ENCODE measurements at places on chromosomes 4 and X.

DNA sequence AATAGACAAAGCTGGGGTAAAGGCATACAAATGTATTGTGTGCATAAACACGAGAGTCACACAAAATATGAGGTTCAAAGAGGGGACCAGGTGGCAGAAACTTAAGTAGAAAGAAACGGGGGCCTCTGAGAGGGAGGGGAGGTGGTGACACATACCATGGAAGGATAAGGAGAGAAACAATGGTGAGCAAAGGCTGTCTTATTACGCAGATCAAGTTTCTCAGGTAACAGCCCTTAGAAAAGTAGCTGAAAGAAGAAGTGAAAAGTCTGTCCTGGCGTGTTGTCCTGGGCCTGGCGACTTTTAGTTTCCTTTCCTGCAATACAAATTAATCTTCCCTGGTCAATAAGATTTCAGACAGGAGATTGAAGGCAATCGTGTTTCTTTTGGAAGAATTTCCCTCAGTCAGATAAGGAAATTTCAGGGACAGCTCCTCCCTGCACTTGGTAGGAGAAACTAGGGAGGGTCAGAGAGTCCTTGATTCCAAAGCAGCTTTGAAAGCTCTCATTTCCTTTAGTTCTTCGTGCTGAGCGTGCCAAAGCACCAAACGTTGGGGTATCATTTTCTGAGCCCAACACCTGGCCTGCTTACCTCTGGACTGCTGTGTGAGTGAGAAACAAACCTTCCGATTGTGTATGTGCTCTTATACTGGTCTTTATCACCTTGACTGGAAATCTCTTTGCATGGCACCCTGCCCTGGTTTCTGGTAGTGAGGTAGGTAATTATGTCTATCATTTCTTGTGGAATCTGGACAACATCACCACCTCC is 676.7 kb upstream of the LCORL start:
- DNase-seq = no peak

DNA sequence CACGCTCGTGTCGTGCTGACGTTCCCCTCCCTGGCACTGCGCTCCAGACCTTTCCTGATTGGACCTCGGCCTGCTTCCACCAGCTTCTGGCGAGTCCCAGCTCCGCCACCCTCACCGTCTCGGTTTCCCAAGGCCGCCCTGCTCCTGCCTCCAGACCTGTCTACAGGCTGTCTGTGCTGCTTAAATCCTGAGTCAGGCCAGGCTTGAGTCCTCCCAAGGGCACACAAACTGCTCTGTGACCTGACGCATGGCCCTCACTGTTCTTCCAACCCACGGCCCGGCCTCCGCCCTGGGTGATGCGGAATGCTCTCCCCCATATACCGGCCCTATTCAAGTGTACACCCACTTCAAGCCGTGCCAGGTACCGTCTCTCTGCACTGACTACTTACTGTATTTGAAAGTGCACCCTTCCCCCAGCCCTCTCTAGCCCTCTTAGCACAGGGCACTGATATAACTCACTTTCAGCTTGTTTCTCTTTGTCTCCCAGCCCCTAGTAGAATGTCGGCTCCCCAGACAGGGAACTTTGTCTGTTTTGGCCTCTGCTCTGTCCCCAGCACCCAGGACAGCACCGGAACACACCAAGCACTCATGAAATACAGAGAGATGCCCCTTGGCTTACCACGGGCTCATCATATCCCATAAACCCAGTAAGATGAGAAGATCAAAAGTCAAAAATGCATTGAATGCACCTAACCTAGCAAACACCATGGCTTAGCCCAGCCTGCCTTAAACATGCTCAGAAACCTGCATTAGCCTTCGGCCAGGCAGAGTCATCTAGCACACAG is 63.1 kb upstream of the AFAP1 start:
- no peak for DNase-seq

DNA sequence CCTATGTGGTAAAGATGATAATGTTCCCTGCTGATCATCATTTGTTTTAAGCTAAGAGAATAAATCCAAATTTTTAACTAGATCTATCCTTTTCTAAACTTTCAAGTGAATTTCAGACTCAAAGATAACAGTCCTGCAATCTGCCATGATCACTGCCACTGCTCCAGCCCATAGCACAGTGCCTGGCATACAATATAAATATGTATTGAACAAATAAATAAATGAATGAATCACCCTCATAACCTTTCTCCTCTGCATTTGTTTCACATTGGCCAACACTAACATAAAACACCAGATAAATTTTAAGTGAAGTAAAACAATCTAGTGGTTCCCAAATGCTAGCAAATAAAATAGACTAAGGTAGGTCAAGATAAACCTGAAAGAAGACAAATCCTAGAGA is 439.0 kb downstream of the GPM6A start:
- DNase-seq = no peak

- no peak for DNase-seq
Measured at GRCh38 chr4:152508818-152509217, 27.1 kb downstream of the FBXW7 start.

- DNase-seq = no peak
Measured at GRCh38 chr4:189773909-189774308, 166.8 kb upstream of the FRG1 start.

GRCh38 chrX:97756879-97757278 is 873.2 kb downstream of the RPA4 start:
- DNase-seq = no peak

DNA sequence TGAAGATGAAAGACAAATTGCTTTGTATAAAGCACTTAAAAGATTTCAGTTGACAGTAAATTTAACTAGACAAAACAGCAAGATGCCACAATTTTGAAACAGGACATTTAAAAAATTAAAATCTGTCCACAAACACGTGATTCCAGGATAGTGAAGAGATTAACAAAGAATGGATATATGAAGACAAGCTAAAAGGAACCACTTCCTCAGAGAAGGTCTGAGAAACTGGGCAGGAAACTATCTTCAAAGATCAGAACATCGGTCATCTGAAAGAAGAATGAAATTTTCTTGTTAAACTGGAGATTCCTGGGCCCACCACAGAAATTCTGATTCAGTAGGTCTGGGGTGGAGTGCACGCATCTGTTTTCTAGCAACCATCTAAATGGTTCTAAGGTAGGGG is 1.4 kb downstream of the RWDD4 start:
- DNase-seq = no peak

- DNase-seq = no peak
Measured at GRCh38 chr4:26145212-26145611, 175.6 kb upstream of the RBPJ start.

DNA sequence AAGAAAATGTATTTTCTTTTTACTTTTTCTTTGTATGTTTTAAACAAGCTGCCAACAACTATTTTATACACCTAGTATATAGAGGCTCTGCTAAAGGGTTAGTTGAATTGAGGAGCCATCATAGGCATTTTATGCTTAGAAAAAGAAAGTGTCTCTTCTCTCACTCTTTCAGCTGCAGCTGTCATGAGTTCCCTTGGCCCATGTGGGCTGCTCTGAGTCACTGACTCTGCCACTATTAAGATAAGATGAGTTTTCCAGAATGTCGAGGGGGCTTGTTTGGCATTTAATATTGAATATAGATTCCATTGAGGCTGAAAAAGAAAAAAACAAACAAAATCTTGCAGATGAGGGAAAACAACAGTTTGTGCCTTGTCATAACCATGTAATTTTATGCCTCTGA is 126.0 kb upstream of the PAQR3 start:
- no peak for DNase-seq

GRCh38 chr4:47929682-47930201 is 15.4 kb upstream of the NFXL1 start:
- DNase-seq = no peak

DNA sequence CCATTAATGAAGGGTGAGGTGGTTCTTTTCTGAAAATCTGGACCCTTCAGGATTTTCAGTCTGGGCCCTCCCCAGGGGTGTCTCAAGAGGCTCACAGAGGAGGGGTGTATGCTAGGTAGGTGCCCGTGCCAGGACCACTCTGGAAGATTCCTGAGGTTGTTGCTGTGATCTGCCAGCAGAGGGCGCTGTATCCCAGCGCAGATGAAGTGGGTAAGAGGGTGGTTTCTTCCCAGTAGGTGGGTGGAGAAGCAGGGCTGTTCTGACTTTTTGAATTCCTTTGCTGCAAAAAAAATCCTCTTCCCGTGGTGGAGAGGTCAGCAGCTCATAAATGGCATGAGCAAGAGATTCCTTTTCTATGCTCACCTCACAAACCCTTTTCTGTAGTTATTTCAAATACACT is 51.1 kb downstream of the SCML1 start:
- peak; percentile 12 for DNase-seq

GRCh38 chr4:92261256-92261655 is 42.5 kb upstream of the GRID2 start:
- no peak for DNase-seq

DNA sequence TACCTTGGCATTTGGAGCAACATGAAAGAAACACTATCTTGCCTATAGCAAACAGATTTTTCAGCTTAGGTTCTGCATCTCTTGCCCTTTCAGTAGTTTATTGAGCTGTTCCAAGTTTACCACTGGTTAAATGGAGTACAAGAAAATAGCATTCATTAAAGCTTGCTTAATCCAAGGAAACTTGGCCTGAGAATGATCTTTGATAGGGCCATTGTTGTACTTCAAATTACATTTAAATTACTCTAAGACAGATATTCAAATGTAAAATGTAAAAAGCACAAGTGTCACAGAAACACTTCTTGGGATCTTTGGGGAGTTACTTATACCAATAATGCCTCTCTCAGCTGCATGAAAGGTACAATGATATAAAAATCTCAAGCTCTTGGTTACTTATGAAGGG is 609.0 kb upstream of the HTR2C start:
- DNase-seq = no peak

- DNase-seq = no peak
Measured at GRCh38 chrX:115372152-115372551, 82.6 kb downstream of the LUZP4 start.

DNA sequence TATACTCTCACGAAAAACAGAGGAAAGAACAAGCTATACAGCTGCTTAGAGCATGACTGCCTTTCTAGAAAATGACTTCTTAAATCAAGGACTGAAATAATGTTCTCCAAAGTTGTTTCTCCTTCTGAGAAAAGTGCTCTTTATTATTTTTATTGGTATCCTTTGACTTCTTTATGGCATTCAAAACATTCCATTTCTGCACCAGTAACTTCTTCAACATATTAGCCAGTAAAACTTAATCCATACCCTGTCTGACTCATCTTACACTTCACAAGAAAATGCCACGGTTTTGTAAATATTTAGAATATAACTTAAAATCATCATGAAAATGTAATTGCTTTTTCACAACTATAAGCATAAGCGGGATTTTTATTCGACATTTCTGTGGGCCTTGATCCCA is 180.4 kb downstream of the NR3C2 start:
- no peak for DNase-seq

- no peak for DNase-seq
Measured at GRCh38 chr4:177400030-177400429, 42.2 kb downstream of the AGA start.

- DNase-seq = no peak
Measured at GRCh38 chr4:7135389-7135746, 57.0 kb upstream of the SORCS2 start.

GRCh38 chr4:177441061-177441802 is 1.0 kb downstream of the AGA start:
- peak; percentile 2 for DNase-seq

- no peak for DNase-seq
Measured at GRCh38 chrX:23666282-23666681, 1.0 kb upstream of the PRDX4 start.

DNA sequence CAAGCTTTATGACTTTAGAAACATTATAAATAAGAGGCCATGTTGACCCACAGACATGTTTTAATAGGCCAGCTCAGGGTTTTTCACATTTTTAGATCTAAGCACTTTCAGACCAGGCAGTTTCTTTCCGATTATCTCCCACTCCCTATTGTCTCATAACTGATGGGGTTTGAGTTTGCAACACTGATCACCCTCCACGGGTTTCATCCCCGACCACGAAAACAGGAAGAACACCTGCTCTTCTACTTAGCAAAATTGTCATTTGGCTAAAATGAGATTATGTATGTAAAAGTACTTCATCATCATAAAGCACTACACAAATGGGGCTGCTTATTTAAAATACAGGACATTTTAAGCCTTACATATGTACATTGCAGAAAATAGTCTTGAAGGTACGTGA is 407.9 kb downstream of the HNRNPD start:
- no peak for DNase-seq

DNA sequence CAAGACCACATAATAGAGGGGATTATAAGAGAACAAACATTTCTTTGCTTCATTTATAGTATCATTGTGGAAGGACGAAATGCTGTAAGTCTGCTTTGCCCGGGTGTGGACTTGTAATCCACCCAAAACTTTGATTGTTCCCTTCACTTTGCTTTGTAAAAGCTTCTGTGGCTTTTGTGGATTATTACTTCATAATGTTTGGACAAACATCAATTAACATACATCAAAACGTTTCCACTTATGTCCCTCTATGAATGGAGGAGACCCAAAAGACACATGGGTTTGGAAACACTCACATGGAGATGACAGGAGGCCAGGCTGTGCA is 415.4 kb downstream of the SPRY1 start:
- DNase-seq = no peak

DNA sequence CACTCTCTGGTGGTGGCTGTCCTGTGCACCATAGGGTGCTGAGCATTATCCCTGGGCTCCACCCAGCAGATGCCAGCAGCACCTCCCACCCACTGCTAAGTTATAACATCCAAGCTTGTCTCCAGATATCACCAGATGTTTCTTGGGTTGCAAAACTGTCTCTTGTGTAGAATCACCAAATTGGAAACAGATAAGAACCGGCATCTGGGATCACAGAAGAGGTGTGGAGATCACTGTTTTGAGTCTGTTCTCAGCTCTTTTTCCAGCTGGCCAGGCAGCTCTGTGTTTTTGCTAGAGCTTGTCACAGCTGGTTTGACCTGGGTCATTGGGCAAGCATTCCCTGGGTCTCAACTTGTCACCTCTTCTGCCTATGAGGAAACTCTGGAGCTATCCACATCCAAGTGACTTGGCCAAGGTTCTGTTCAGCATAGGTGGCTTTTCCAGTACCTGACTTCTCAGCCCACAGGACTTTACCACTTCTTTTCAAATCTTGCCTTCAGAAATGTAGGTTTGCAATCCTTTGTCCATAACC is 15.3 kb upstream of the PUDP start:
- no peak for DNase-seq

GRCh38 chrX:140477987-140478386 is 26.9 kb downstream of the SOX3 start:
- no peak for DNase-seq

- no peak for DNase-seq
Measured at GRCh38 chr4:125104616-125105015, 210.1 kb upstream of the FAT4 start.
